GM23248 (cell line): ENCODE measurements at places on chromosomes 1 and 21.

- no peak for DNase-seq
These were observed 171.6 kb downstream of the S1PR1 start for GRCh38 chr1:101408212-101409042.

DNA sequence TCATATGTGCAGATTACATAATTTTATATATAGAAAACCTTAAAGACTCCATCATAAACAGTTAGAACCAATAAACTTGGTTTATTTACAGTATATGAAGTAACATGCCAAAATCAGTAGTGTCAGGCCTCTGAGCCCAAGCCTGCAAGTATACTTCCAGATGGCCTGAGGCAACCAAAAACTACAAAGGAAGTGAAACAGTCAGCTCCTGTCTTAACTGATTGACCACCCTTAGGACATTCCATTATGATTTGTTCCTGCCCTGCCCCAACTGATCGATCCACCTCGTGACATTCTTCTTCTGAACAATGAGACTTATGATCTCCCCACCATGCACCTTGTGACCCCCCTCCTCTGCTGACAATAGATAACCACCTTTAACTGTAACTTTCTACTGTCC, 630.3 kb downstream of the AMY1C start:
- no peak for DNase-seq

DNA sequence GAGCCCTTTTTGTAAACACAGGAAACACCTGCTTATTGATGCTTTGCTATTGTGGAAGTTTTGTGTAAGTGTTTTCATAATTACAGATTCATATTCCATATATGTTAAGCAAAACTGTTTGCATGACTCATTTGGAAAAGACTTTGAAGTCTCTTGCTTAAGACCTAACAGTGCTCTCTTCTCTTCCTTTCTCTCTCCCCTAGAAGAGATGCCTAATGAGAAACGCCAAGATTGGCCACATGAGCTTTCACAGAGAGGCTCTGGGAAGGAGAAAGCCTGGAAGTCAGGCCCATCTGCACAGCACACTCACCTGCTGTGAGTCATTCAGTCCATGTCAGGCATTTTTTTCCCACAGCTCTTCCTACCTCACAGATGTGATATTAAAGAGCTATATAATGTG, 101.6 kb upstream of the PALMD start:
- peak; percentile 39 for DNase-seq

DNA sequence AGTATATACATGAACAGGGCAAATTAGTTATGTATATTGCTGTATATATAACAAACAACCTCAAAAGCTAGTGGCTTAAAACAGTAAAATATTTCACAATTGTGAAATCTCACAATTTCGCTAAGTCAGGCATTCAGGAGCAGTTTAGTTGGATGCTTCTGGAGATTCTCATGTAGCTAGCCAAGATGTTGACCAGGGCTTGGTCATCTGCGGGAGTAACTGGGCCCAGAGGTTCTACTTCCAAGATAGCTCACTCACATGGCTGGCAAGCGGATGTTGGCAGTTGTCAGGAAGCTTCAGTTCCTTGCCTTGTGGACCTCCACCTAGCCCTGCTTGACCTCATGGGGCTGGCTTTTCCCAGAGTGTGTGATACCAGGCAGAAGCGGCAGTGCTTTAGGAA, 95.6 kb downstream of the TTC3 start:
- no peak for DNase-seq
